ENCODE measurements at places on chromosomes 16 and 17.

- peak; percentile 55 for DNase-seq
Observed at GRCh38 chr17:39939588-39940419, 12.3 kb downstream of the LRRC3C start.

DNA sequence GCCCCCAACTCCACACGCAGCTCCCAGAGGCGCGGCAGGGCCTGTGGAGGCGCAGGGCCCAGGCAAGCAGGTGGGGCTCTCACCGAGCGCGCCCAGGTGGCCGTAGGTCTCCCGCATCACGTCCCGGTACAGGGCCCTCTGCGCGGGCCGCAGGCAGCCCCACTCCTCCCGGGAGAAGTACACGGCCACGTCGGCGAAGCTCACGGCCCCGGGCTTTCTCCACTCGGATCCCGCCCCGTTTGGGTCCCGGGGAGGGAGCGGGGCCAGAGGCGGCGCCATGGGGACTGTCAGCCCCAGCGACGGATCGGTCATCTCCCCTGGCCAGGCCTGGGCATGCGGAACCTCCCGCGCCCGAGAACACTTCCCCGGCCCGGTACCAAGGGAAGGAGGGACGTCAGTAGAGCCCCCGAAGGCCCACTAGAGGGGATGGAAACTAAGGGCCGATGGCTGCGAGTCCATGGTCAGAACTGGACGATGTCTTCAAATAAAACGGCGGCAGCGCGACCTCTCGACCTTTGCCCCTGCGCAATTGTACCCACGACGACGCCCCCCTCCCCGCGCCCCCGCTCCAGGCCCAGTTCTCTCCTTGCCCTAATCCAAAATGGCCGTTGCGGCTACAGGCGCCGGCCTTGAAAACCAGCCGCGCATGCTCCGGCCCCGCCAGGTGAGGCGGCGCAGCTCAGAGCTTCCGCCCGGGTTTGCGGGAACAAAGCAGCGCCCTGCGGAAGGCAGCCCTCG, at the start of gene ZNF747:
Gene ZNF747, minus strand, starts transcription at position 491 of the 738 bp plus-strand sequence. Its CDS starts 179 bp downstream, at position 312.
- peak; percentile 90 for DNase-seq

- no peak for DNase-seq
Observed at GRCh38 chr17:47901423-47901822, 5.4 kb downstream of the SP2 start.

- DNase-seq: no peak
Observed at GRCh38 chr16:17585449-17586074, 114.8 kb upstream of the XYLT1 start.

- peak; percentile 95 for DNase-seq
Observed at GRCh38 chr16:77943801-77944200, 78.5 kb upstream of the CLEC3A start.

DNA sequence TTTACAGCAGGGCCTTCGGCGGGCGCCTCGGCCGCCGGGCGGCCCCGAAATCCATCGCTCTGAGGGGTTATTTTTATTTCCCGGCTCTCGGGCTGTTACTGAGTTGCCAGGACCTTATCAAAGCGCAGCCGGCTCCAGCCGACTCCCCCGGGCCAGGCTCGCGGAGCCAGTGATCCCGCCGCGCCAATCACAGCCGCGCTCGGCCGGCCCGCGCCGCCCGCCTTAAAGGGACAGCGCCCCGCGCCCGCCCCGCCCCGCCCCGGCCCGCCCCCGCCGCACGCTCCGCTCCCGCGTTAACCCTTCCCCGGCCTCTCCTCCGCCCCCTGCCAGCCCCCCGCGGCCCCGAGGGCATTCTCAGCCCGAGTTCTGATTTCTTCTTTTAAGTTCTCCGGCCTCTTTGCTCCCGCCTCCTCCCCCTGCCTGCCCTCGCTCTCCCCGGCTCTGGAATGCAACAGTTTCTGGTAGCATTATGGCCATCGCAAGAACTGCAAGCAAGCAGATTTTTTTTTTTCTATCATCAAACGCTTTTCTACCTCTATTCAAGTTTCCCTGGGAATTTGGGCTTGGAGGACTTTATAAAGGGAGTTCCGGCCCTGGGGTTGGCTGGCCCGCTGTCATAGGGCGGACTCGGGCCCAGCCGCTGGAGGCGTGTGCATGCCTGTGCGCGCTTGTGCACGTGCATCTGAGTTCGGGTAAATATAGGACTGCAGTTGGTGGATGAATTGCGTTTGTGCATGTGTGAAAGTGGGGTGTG, at the start of gene AXIN2:
Gene AXIN2, minus strand, starts transcription at position 197 of the 754 bp plus-strand sequence. CDS start 3,028 bp downstream, outside the sequence.
- DNase-seq: peak; percentile 79

DNA sequence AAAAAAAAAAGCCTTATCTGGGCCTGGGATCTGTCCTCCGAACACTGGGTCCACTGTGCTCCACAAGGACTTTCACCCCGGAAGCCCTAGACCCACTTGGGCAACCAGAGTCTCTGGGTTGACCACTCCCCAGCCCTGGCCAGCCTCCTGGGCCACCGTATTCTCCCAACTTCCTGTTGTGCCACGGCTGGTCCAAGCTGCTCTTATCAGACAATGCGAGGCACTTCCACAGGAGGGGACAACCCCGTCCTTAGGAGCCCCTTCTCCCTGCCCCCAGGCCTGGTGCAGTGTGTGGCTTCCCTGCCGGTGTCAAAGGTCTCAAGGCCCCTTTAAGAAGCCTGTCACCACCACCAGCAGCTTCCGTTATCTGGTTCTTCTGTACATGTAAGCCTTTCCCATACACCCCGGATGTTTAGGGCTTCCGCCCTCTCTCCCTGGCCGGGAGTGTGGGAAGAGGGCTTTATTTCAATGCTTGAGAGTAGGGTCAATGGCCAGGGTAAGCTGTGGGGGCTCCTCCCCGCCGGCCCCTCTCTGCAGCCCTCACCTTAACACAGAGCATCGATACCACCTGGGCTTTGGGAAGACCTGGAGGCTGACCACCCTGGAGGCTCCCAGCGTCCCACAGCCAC, 313.0 kb downstream of the SEC14L1 start:
- no peak for DNase-seq

DNA sequence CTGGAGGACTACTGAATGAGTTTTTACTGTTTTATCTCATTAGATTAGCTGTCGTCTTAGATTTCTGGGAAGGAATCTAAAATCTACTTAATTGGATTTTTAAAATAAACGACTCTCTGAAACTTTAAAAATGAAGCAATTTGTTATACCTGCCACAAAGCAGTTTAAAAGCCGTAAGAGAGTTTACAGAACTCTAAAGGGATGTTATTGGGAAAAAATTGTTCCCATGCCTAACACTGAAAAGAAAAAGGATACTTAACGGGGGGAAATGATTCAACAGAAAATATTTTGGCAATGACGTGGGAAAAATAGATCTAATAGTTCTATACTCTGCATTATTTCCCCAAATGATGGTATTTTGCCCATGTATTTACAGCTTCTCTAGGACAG, 27.0 kb downstream of the ARHGAP17 start:
- DNase-seq: no peak

- DNase-seq: peak; percentile 57
Observed at GRCh38 chr16:1363501-1364041, 11.8 kb downstream of the GNPTG start.

GRCh38 chr16:72807245-72807644, 240.7 kb downstream of the ZFHX3 start:
- DNase-seq: no peak

DNA sequence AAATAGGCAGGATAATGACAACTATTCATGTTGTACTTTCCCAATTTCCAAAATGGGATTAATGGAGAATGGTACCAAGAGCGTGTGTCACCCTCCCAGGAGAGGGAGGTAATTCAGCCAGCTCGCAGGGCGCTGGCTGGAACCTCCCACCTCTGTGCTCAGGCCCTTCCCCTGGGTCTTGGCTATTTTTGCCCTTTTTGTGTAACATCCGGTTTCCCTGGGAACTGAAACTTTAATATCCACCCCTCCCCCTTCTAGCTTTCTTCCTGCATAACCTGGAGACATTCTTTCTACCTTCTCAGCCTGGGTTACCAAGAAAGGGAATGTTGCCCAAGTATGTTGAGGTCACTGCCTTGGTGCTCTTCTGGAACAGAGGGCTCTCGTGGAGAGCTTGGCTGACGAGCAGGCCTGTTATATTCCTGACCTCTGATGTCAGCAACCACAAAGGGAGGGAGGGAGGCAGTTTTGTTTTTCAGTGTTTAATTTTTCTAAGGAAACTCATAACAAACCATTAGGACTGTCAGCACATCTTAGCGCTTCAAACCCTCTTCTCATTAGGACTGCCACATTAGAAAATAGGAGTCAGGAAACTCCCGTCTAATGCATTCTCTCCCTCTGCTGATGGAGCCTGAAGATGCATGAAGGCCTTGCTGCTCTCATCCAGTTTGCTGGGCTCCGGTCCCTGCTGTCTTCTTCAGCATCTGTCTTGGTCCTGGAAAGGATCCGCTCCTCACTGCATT, 25.6 kb downstream of the ITGB3 start:
- DNase-seq: no peak

GRCh38 chr17:1251866-1252608, 18.2 kb upstream of the BHLHA9 start:
- DNase-seq: peak; percentile 90

GRCh38 chr17:46154151-46154816, 38.9 kb downstream of the KANSL1 start:
- no peak for DNase-seq

DNA sequence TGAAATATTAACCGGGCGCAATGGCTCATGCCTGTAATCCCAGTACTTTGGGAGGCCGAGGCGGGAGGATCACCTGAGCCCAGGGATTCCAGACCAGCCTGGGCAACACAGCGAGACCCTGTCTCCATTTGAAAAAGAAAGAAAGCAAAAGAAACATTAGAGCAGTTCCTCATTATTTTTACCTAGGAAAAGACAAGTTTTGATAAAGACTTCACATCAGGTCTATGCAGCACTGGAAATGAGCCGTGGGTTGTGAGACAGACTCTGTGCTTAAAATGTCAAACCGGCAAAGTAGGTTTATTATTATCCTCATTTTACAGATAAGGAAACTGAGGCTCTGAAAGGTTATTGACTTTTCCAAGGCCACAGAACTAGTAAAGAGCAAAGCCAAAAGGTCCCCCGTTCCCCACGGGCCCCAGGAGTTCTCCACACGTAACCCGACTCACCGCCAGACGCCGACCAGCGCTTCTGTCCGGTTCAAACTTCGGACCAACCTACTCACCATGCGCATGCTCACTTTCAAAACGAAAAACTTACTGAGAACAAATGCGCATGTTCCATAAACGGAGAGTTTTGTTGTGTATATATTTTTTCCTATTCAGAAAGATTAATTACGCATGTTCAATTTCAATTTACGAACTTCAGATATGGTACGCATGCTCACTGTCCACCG, 356 bp downstream of the TUBD1 start:
- no peak for DNase-seq

DNA sequence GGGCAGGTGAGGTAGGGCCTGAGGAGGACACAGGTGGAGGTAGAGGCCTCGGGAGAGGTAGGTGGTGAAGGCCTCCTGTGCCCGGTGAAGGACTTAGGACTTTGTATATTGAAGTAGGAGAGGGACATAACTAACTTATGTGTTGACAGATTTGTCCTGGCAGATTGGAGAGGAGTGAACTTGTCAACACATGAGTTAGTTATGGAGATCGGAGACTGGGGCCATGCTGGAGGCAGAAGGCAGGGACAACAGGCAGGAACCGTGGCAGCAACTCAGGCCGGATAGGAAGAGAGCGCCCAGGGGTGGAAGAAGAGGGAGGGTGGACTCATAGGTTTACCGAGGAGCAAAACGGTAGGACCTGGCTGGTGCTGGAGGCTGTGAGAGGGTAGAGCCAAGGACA, 18.4 kb downstream of the GLP2R start:
- no peak for DNase-seq

- no peak for DNase-seq
Observed at GRCh38 chr16:963913-964312, 6.9 kb downstream of the LMF1 start.

GRCh38 chr17:53627511-53627910, 195.2 kb upstream of the KIF2B start:
- no peak for DNase-seq

DNA sequence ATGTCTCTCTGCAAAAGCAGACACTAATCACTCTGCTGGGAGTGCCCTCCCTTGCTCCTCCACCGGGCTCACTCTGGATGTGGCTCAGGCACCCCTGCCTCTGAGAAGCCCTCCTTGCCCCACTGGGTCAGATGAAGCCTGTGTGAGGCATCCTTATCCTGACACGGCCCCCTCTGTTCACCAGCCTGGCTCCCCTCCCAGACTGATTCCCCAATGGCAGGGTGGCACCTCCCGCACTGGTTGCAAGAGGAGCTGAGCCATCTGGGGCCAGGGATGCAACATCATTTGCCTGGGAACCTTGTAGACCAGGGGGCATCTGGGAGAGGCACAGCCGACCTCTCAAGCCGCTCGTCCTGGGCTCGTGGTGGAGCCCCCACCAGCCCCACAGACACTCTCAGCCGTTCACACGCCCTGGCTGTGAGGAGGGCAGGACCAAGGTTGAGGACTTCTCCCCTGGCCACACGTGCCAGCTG, 6.7 kb downstream of the SMTNL2 start:
- no peak for DNase-seq

DNA sequence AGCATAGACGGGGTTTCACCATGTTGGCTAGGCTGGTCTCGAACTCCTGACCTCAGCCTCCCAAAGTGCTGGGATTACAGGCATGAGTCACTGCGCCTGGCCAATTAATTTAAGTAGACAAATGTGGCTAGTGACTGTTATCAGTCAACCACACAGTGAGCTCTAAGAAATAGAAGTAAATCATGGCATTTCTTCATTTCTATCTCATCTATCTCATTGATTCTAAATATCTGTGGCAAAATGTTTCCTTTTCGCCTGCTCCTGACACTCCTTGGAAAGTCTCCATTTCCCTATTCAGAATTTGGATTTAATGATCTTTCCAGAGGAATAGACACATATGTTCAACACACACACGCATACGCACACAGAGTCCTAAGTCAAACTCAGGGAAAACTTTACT, 81.3 kb downstream of the HIC1 start:
- no peak for DNase-seq

DNA sequence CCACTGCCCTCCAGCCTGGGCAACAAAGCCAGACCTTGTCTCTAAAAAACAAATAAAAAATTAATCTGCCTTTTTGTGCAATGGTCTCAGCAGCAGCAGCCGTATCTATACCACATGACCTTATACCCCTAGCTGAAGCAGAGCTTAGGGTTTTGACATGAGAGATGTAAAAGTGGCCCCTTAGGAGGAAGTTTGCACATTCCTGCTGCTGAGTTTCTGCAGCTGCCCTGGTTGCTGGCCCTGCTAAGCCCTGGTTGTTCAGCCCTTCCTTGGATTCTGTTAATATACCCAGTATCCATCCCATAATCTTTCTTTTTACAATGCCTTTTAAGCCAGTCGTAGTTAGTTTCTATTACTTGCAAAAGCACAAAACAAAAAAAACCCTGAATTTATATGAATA, 33.0 kb upstream of the PRKCB start:
- no peak for DNase-seq

GRCh38 chr16:11572301-11572995, 14.3 kb downstream of the LITAF start:
- DNase-seq: no peak

DNA sequence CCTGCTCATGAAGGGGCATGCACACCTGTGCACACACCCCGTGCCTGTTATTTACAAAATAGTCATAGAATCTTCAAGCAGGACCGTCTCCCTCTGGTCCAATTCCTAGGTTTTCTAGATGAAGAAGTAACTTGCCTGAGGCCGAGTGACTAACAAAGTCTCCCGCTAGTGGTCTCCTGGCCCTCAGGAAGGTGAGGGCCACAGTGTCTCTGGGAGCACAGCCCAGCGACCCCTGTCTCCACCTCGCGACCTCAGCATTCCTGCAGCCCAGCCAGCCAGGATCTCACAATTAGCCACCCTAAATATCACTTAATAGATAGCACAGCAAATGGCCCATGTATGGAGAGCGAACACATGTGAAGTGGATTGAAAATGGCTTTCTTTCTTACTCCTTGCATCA, 30.5 kb upstream of the CACNG1 start:
- DNase-seq: no peak
